ENCODE measurements at places on chromosomes 1 and 21.

GRCh38 chr1:209809611-209810010, 3.7 kb upstream of the IRF6 start:
- no peak for DNase-seq

DNA sequence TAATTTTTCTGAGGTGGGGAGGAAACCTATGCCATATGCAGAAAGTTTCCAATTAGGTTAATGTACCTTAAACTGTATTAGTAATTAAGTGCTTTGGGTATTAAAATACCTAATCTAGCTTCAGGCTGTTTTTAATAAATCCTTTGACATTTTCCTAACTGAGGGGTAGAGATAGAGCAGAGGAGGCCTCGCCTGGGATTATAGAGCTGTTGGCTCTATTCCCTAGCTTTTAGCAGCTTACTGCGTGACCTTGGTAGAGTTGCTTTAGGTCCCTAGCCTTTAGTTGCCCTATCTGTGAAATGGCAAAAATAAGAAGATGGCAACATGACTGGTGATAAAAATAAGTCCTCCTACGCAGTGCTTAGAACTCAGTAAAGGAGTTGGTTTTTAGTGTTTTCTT, 621.0 kb downstream of the LMO4 start:
- DNase-seq: no peak

DNA sequence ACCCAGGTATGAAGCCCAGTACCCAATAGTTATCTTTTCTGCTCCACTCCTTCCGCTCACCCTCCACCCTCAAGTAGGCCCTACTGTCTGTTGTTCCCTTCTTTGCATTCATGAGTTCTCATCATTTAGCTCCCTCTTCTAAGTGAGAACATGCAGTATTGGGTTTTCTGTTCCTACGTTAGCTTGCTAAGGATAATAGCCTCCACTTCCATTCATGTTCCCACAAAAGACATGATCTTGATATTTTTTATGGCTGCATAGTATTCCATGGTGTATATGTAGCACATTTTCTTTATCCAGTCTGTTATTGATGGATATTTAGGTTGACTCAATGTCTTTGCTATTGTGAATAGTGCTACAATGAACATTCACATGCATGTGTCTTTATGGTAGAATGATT, 2.8 kb upstream of the TP53BP2 start:
- DNase-seq: no peak

DNA sequence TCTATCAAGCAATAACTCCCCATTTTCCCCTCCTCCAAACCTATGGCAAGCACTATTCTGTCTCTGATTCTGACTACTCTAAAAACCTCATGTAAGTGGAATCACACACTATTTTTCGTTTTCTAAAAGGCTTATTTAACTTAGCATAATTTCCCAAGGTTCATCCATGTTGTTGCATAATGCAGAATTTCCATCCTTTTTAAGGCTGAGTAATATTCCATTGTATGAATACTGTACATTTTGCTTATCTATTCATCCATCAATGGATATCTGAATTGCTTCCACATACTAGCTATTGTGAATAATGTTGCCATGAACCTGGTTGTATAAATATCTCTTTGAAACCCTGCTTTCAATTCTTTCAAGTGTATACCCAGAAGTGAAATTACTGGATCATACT, 48.2 kb downstream of the TUT4 start:
- no peak for DNase-seq

DNA sequence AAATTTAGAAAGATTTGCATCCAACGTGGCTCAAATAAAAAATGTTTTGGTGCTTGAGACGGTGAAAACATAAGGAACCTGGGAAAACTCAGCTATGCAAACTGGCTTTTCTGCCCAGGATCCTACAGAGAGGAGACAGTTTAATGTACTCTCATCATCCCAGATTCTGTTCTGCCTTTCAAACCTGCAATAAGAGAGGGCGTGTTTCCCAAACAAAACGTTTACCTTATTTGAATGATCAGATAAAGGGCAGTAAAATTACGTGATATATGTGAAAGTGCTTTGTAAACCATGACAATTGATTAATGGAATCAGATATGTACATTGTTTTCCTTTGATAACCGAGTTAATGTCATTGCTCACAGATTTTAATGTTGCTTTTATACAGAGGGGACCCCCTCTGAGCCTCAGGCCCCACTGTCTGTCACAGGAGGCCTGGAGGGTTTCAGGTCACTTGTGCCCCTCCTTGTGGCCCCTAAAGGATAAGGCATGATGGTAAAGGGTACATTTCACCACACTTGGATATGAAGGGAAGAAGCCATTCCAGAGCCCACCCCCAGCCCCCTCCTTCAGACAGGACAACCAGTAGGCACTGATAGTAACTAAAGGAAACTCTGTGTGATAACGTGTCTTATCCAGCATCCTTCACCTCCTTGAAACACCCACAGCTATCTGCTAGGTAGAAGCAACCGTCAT, 157.6 kb downstream of the EDEM3 start:
- no peak for DNase-seq

- DNase-seq: no peak
Observed at GRCh38 chr1:17369466-17369865, 2.5 kb upstream of the PADI6 start.

- DNase-seq: no peak
Observed at GRCh38 chr1:193971595-193971994, 785.2 kb upstream of the B3GALT2 start.

DNA sequence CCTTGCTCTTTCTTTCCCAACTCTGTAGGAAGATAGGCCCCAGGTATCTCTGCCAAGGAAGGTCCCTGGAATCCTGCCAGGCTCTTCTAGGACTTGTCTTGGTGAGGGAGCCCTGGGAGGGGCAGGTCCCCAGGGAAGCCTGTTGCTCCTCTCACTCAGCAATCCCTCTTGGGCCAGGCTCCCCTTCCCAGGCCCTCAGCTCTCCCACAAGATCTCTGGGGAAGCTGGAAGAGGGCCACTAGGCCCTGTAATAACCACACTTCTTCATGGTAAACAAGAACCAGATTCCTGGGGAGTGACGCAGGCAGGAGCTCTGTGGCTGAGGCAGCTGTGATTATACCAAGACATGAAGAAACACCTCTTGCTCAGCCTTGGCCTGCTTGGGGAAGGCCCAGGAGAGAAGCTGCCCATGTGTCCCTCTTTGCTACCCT, 9.9 kb upstream of the MAPKAPK2 start:
- DNase-seq: no peak

- DNase-seq: no peak
Observed at GRCh38 chr1:150751443-150751842, 14.1 kb downstream of the CTSS start.

DNA sequence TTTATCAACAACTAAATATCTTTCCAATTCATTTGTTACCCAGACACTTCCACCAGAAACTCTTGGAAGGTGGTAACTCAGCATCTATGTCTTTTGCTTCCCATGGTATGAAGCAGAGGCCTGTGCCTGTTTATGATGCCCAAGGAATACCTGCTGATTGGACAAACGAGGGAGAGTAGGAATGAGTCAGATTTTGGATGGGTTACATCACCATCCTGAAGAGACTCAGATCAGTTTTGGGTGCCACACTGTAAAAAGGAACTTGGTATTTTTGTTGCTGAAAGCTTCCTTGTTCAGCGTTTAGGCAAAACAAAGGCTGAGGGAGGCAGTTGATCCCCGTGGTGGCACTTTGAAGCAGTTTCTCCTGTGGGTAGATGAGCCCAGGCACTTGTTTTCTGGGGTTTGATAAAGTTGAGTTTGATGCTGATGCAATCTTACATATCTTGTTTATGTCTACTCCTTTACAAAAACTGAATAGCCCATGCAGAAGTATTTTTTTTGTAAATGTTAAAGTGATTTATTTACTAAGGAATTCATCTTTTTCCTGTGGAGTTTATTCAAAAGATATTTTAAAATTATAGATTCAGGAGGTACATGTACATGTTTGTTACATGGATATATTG, 26.7 kb upstream of the CYP4X1 start:
- DNase-seq: no peak

GRCh38 chr1:91901231-91901630, 15.3 kb upstream of the TGFBR3 start:
- DNase-seq: no peak

GRCh38 chr1:78641558-78641957, 8.1 kb upstream of the IFI44 start:
- no peak for DNase-seq

DNA sequence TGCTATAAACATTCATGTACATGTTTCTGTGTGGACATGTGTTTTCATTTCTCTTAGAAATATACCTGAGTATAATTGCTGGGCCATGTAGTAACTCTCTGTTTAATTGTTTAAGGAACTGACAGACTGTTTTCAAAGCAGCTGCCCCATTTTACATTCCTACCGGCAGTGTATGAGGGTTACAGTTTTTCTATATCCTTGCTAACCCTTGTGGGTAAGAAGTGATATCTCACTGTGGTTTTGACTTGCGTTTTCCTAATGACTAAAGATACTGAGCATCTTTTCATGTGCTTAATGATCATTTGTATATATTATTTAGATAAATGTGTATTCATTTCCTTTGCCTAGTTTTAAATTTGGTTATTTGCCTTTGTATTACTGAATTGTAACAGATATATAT, 81.7 kb downstream of the DNM3 start:
- DNase-seq: no peak

- DNase-seq: no peak
Observed at GRCh38 chr1:222697826-222698225, 14.5 kb downstream of the AIDA start.

- DNase-seq: no peak
Observed at GRCh38 chr1:152806576-152806975, at the start of gene LCE1C. Gene LCE1C (minus strand): TSS chr1:152806651. CDS start chr1:152805478, 1,173 bp downstream.

DNA sequence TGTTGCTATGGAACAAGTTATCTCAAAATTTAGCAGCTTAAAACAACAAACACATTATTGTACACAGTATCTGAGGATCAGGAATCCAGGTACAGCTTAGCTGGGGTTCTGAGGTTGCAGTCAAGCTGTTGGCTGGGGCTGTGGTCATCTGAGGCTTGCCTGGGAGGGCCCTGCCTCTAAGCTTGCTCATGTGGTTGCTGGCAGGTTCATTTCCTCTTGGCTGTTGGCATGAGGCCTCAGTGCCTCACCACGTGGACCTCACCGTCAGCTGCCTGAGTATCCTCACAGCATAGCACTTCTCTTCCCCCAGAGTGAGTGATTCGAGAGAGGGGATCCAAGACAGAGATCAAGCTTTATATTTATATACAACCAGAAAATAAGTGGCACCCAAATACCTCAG, 18.6 kb downstream of the NTPCR start:
- DNase-seq: no peak

GRCh38 chr21:42688841-42689371, 35.5 kb downstream of the PDE9A start:
- no peak for DNase-seq

DNA sequence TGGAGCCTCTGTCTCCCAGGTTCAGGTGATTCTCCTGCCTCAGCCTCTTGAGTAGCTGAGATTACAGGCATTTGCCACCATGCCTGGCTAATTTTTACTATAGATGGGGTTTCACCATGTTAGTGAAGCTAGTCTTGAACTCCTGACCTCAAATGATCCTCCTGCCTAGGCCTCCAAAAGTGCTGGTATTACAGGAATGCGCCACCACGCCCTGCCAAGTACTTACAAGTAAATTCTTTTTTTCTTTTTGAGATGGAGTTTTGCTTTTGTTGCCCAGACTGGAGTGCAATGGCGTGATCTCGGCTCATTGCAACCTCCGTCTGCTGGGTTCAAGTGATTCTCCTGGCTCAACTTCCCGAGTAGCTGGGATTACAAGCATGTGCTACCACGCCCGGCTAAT, 42.5 kb downstream of the RPRD2 start:
- no peak for DNase-seq

DNA sequence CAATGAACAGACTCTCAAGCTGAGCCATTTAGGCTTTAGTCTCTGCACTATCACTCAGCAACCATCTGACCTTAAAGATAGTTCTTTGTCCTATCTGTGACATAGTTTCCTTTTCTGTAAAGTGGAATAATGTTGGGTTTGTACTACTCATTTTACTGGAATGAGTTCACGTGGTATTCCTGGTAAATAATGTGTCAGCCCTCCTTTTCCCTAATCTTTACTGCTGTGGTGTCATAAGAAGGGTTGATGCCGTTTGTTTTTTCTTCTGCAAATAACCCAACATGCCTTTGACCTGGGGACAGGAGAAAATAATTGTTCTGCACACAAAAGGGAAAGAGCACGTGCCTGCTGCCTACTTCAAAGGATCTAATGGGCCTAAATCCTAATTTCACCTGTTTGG, 297.8 kb downstream of the BRINP3 start:
- no peak for DNase-seq

DNA sequence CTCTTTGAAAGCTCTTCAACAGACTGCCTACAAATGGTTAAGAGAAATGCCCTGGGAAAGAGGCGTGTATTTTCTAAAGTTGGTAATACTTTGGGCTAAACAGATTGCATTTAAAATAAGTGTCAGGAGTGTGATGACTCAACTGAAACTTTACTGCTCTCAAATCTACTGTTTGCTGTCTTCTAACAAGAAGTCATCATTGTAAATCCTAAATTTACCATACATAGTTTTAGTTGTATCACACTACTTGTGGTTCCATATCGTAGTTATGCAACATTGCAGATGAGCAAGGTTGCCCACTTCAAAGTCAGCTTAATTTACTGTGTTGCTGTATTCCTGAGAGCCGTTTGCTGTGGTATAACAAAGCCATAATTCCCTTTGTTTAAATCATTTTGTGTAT, 59.6 kb downstream of the RGS21 start:
- DNase-seq: no peak

- DNase-seq: no peak
Observed at GRCh38 chr1:44784094-44785028, 3.6 kb downstream of the BEST4 start.

DNA sequence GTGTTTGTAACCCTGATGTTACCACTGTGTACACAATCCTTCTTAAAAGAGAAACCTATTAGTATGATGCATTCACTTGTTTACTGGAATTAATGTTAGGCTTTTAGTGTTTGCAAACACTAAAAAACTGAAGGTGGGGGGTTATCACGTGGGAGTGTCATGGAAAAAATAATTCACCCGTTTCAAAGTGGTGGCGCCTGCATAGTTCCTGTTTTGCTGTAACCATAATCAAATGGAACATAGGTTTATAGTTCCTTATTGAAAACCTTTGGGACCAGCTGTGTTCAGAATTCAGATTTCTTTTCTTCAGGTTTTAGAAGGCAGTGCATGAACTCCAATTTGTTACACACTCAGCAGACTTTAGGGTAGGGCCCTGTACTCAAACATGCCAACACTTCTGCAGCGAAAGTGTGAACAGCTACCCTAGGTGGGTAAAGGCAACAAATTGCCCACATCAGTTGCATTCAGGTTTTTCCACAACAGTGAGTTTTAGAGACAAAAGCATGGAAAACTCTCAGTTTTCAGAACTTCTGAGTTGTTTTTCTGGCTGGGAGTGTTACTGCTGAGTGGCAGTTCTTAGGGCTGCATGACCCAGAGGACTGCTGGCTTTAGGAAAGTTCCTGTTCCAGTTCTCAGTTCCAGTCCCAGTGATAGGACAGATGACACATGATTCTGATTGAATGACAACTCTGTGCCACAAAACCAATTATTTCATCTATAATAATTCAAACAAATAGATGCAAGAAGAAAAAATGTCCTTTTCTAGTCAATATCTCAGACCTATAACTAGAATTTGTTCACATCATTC, 29.1 kb upstream of the IVNS1ABP start:
- no peak for DNase-seq

GRCh38 chr1:10171105-10171767, 39.1 kb upstream of the KIF1B start:
- DNase-seq: no peak

GRCh38 chr1:232554409-232554808, 75.5 kb downstream of the SIPA1L2 start:
- DNase-seq: no peak

GRCh38 chr1:23103001-23103889, 65.4 kb downstream of the LUZP1 start:
- DNase-seq: no peak

GRCh38 chr1:39159224-39160036, 45.1 kb upstream of the MACF1 start:
- DNase-seq: no peak
